Stimulated activated CD4-positive, alpha-beta T cell treated with anti-CD3 and anti-CD28 coated beads, Interleukin-1b, Interleukin-23, amount 100 ng/mL, for 4 hours (primary cell): ENCODE measurements at places on chromosomes 2 and 18.

DNA sequence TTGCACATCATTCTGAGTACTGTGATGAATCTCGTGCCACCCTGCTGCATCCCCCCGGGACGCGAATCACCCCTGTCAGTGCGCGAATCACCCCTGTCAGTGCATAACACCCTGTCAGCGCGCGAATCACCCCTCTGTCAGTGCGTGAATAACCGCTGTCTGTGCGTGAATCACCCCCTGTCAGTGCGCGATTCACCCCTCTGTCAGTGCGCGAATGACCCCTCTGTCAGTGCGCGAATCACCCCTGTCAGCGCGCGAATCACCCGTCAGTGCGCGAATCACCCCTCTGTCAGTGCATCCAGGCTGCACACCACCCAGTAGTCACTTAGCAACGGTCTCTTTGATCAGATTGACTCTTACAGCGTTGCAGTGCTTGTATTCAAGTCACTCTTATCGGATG, 134.4 kb upstream of the TPO start:
- no peak for DNase-seq

- no peak for DNase-seq
Measured at GRCh38 chr2:42286268-42286946, 74.6 kb downstream of the COX7A2L start.

- no peak for DNase-seq
Measured at GRCh38 chr2:69570474-69570873, 73.1 kb downstream of the AAK1 start.

- no peak for DNase-seq
Measured at GRCh38 chr2:30155202-30155601, 8.4 kb downstream of the YPEL5 start.

DNA sequence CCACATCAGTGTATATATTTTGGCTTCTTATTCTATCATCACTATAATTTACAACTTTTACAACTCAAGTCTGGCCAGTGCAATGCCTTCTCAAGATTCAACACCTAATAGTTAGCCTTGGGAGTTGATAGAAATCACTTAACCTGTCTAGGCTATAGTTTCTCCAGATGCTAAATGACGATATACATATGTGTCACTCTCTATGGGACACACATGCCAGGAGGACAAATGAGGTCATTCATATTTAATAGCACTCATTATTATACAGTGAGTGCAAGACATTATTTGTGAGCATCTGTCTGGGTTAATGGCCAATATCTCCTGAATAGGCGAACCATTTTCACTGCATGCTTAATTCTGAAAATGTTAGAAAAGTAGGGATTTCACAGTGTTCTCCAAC, 89.8 kb downstream of the ALK start:
- no peak for DNase-seq

DNA sequence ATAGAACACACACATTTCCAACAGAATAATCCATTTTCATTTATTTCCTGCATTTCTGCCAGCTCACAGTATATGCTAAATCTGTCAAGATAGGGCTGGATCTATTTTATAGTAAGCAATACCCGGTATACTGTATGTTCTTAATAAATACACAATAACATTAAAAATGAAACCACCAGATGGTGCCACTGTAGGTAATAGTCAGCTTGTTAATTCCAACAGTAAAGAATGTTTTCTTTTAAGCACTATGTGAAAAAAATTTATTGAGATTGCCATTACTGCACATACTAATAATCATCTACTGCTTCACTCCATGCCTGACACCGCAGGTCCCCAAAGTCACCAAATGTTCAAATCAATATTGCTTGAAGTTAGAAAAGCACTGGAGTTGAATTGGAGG, 131.5 kb upstream of the PGAP1 start:
- no peak for DNase-seq

- DNase-seq, result no peak
Measured at GRCh38 chr2:176099728-176100546, at the start of gene HOXD12. Gene HOXD12, plus strand, starts transcription at chr2:176099795. Its CDS starts 7 bp downstream, at chr2:176099802.

GRCh38 chr2:25030702-25031101, 11.2 kb upstream of the EFR3B start:
- no peak for DNase-seq

GRCh38 chr2:86143307-86143706, 37.3 kb downstream of the PTCD3 start:
- DNase-seq, result no peak

DNA sequence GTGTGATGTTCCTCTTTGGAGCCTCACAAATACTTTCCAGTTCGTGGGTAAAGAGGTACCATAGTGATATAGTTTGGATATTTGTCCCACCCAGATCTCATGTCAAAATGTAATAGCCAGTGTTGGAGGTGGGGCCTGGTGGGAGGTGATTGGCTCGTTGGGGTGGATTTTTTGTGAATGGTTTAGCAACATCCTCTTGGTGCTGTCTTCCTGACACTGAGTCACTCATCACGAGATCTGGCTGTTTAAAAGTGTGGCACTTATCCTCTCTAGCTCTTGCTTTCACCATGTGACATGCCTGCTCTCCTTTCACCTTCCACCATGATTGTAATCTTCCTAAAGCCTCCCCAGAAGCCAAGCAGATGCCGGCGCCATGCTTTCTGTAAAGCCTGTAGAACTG, 3.0 kb upstream of the CCDC93 start:
- no peak for DNase-seq

DNA sequence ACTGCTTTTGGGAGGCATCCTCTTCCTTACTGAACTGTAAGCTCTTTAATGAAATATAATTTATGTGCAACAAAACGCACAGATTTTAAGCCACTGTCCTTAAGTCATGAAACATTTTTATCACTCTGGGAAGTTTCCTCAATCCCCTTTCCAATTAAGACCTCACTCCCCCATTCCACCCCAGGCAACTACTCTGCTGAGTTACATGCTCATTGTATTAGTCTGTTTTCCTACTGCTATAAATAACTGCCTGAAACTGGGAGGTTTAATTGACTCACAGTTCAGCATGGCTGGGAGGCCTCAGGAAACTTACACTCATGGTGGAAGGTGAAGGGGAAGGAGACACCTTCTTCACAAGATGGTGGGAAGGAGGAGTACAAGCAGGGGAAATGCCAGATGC, 46.5 kb upstream of the KCNE4 start:
- DNase-seq, result no peak

- DNase-seq, result no peak
Measured at GRCh38 chr2:73285159-73285739, 971 bp upstream of the FBXO41 start.

- DNase-seq, result no peak
Measured at GRCh38 chr2:128617029-128617590, 298.4 kb upstream of the HS6ST1 start.

DNA sequence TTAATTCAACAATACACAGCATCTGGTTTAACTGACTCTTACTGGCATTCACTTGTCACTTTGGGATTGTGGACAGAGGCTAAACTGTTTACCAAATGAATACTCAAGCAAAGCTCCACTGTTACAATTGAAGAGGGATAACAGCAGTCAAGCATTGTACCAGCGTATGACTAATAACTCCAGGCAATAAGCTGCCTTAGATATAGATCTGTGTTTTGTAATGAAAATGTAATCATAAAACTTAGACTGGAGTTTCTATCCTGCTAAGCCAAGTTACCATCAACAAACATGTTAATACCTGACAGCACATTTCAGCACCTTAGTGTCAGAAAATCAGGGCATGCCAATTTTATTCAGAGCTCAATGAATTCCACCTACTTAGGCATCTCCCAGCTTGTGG, 889.5 kb downstream of the EPHA4 start:
- DNase-seq, result no peak

- DNase-seq, result no peak
Measured at GRCh38 chr2:192887337-192887736, 692.6 kb upstream of the TMEFF2 start.
